Glutamatergic neuron (in vitro differentiated cells): ENCODE measurements at places on chromosomes 2 and 18. TPM values are rescaled to one million over a fixed set of nuclear protein-coding genes. Genes with fewer than 3 reads are reported as not detected.

GRCh38 chr2:165251366-165251765 is 12.2 kb downstream of the SCN2A start:
- no peak for DNase-seq

DOK1 gene
- 14.0 TPM for total RNA-seq

DNA sequence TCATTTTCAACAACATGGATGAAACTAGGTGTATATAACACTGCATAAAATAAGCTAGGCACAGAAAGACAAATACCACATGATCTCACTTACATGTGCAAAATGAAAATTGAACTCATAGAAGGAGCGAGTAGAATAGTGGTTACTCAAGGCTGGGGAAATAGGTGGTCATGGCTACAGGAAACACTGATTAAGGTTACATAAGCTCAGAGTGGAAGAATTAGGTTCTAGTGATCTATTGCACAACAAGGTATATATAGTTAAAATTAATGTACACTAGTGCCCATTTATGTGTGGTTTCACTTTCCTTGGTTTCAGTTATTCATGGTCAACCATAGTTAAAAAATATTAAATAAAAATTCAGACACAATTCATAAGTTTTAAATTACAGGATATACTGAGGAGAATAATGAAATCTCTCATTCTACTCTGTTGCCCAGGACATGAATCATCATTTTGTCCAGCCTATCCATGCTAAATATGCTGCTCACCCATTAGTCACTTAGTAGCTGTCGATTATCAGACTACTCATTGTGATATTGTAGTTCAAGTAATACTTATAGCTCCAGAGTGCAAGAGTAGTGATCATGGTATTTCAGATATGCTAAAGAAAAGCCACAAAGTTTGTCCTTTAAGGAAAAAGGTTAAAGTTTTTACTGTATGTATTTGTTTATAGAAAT is 1530.9 kb upstream of the LRRTM1 start:
- DNase-seq = no peak

IL1RL1 gene
- total RNA-seq = not detected

GRCh38 chr18:69992776-69993175 is 45.1 kb upstream of the CD226 start:
- no peak for DNase-seq

DNA sequence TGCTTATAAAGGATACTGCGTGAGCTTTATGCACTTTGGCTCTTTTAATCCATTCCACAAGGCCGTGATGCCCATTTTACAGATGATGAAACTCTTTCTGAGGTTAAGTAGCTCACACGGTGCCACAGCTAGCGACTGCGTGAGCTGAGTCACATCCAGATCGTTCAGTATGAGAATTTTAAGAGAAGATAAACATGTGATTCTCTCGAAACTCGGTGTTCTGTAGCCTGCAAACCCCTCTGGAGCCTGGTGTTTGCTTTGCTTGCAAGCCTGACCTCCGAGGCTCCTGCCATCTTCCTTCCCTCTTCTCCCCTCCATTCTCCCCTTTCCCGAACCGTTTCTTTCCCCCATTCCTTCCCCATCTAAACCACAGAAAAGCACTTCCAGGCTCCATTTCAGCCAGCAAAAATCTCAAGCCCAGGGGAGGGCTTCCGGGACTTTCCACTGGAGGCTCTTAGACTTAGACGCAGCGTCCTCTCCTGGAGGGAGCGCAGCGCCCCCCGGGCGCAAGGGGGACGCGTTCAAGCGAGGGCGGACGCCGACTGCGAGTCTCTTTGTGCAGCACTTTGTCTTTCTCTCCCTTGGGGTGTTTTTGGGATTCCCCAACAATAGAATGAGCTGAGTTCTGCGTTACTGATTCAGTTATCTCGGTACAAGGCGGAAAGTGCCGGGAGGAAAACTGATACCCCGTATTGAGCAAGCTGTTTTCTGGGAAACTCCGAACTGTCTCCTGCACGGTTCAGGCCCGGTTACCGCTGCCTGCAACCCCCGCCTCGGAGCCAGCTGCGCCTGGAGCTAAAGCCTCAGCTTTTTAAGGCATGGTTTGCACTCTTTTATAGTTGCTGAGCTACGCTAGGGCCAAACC is 38.0 kb downstream of the CYP1B1 start:
- peak; percentile 49 for DNase-seq

GRCh38 chr2:1309507-1309906 is 103.8 kb upstream of the TPO start:
- DNase-seq = no peak

POMC gene
- 0.29 TPM for total RNA-seq

DNA sequence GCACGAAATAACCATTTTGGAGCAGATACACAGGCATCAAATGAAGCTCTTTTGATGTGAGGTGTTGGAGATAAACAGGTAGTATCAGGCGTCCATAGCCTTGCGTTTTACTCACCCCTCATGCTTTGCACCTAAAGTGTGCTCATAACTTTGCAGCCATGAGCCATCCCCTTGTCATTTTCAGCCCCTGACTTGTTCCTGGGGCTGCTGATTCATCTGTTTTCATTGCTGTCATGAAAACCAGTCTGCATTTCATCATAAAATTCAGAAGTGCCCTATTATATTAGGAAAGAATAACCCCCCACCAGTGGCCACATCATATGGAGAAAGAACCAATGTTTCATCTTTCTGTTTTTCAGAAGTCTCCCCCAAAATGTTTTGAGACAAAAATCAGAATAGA is 329.7 kb upstream of the NRP2 start:
- DNase-seq = no peak

RBM45 gene
- total RNA-seq = 15.3 TPM

DNA sequence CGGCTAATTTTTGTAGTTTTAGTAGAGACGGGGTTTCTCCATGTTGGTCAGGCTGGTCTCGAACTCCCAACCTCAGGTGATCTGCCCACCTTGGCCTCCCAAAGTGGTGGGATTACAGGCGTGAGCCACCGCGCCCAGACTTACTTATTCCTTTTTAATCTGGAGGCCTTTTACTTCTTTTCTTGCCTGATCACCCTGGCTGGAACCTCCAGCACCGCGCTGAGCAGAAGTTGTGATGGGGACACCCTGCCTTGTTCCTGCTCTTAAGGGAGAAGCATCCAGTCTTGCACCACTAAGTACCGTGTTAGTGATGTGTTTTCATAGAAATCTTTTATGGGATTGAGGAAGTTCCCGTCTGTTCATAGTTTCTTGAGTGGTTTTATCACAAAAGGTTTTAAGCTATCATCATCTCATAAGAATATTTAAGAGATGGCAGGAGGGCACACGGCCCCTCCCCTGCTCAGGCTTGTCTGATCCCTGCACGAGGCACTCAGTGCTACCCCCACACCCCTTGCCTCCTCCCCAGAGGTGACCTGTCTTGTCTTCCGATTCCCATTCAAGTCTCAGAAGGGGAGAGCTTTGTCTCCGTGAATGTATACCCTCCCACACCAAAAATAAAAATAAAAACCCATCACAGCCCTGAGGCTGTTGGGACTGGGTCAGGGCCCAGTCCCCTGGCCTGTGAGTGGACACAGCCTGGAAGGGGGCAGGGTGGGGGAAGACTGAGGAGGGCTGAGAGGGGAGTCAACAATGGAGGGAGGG is 65.3 kb upstream of the SMAD7 start:
- DNase-seq = no peak

ERFE gene
- 12.2 TPM for total RNA-seq

GRCh38 chr2:235162082-235162836 is 210.4 kb downstream of the SH3BP4 start:
- DNase-seq = no peak

CRYGC gene
- not detected for total RNA-seq

DNA sequence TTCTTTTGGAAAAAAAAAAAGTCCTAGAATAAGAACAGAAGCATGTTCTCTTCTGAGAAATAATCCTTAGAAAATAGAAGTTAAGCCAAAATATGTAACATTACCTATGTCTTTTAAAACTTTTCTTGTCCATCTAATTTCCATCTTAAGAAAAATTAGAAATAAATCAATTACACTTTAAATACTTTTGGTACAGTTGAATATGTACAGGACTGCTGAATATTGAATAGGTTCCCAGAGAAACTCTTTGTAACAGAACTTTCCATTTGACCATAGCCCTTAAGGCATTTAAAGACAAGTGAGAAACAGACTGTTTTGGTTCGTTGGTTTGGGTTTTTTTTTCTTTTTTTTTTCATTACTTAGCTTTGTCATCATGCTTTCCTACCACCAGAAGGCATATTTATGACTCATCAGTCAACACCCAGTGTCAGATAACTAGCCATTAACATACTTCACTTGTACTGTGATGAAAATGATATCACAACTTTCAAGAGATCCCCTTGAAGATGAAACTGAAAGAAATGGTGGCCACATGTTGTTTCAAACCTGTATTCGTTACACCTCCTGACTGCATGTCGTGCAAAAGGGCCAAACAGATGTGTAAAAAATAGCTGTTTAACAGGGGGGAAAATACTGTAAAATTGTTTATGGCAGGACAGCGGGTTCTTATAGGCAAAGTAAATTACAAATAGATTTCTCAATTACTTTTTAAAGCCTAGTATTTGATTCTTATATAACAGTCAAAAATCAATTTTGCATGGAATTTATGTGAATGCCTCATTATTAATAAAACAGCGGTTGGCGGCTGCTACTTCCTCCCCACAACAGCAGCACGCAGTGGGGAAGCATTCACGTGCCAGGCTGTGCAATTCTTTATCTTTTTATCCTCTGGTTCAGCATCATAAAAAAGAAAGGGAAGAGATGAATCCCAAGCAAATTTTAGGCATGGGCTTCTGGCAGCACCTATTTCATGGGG is 280.7 kb upstream of the HNRNPA3 start:
- no peak for DNase-seq

- no peak for DNase-seq
These were observed 154.6 kb downstream of the EVA1A start for GRCh38 chr2:75406131-75406581.

GRCh38 chr2:226589043-226589442 is 210.6 kb downstream of the IRS1 start:
- DNase-seq = no peak

DNA sequence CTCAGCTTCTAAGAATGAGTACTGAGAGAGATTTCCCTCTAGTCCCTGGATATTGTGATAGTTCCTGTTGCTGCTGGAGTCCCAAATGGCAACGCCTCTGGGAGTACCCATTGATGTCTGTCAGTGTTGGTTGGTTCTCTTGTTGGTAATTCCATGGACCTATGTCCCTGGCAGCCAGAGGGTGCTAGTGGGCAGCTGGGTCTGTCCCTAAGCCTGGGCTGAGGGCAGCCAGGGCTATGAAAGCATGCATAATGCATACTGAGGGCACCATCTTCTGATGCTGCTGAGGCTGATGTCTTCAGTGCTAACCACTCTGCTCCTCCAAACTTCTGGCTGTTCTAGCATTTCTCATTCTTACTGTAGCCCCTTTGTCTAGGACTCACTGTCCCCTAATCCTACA is 35.9 kb downstream of the NABP1 start:
- DNase-seq = no peak

GRCh38 chr2:66389651-66390131 is 45.2 kb upstream of the MEIS1 start:
- DNase-seq = no peak

LRATD1 gene
- 19.4 TPM for total RNA-seq

CDCA7 gene
- 3.2 TPM for total RNA-seq

AQP4 gene
- not detected for total RNA-seq

- DNase-seq = no peak
These were observed 5.0 kb upstream of the TET3 start for GRCh38 chr2:73979686-73980085.

- no peak for DNase-seq
These were observed 29.7 kb downstream of the DNMT3A start for GRCh38 chr2:25311865-25312575.

PRLH gene
- not detected for total RNA-seq

DNA sequence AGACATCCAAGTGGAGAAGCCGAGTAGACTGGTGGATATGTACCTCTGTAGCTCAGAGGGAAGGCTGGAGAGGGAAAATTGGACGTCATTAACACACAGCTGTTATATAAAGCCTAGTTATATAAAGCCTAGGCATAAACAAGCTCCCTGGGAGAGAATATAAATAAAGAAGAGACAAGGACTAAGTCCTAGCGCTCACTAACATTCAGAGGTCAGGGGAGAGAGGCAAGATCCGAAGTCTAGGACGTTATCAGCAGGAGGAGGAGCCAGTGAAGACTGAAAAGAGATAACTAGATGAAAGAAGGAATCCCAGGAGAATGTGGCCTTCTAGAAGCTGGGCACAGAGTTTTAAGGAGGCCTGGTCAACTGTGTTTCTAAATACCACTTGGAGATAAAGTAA is 55.3 kb downstream of the NOL10 start:
- DNase-seq = no peak

DNA sequence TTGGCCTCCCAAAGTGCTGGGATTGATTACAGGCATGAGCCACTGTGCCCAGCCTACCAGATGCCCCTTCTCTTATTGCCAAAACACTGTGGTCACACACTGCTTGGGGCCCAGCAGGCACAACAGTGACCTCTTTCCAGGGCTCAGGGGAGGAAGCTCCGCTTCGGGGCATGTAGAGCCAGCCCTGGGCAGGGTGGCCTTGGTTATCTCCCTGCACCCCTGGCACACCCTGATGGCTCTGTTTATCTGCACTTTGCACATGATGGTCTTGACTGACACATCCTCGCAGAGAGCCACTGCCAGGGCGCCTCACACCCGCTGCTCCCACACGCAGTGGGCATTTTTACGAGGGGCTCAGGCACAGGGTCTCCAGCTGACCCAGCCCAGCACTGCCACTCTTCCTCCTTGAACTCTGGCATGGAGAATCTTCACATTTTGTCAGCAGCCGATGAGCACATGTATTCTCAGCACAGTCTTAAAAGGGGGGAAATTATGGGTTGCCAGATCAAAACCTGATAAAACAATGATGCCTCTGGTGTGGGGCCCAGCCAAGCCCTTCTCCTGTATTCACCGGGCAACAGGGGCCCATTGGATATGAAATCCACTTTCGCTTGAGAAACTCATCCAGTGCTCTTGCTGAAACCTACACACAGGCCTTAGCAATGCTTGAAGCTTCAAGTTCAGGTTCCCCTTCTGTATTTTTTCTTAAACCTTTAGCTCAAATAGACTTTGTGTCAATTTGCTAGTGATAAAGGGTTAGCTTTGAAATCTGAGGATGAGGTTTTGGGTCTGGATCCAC is 5.9 kb downstream of the GYPC start:
- DNase-seq = no peak

LRRTM1 gene
- 3.8 TPM for total RNA-seq

IL36G gene
- not detected for total RNA-seq

GRCh38 chr2:239548451-239548871 is 147.6 kb upstream of the HDAC4 start:
- no peak for DNase-seq

- DNase-seq = no peak
These were observed 47.5 kb downstream of the TRIB2 start for GRCh38 chr2:12764075-12764730.

DNA sequence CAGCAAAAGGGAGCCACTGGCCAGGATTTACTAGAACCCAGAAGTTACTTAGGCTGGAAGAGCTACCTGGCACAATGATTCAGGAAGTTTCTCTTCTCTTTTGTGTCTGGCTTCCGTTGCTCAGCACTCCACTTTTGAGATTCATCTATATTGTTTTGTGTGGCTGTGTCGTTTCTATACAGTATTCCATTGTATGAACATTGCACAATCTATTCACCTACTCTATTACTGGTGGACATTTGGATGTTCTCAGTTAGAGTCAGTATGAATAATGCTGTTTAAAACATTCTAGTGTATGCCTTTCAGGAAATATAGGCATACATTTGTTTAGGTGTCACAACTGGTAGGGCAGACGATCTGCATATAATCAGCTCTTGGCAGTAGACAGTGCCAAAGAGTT is 36.3 kb upstream of the EPHA4 start:
- DNase-seq = no peak
